ENCODE measurements at places on chromosomes 1 and 21.

DNA sequence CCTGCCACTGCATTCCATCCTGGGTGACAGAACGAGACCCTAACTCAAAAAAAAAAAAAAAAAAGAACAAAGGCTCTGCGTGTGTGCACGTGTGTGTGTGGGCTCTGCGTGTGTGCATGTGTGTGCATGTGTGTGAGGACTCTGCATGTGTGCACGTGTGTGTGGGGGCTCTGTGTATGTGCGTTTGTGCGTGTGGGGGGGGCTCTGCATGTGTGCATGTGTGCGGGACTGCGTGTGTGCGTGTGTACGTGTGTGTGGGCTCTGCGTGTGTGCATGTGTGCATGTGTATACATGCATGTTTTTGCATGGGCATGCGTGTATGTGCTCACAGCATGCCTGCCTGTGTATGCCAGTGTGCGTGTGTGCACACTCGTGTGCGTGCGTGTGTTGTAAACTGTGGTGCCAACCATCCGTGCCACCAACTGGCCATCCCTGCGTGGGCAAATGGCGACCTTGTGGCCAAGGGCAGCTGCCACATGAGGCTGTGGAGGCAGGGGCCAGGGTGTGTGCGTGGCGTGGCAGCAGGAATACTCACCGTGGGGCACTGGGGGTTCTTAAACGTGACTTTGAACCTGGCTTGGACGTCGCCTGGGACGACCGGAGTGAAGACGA is 26.8 kb upstream of the TMEM52 start:
- no peak for DNase-seq

DNA sequence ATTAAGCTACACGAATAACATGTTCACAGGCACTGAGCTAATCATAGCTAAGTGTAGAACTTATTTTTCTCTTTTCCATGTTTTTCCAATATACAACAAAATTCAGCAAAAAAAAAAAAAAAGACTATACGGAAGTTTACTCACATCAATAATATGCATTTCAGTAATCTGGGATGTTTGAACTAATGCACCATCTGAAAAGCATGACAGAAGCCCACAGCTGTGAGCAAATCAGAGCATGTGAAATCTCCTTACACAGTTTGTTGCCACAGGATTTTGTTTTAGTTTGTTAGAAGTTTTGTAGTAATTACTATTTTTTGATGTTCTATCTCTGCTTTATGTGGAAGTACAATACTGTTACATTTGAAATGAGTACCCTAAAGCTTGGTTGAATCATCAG is 1051.7 kb downstream of the TTLL7 start:
- DNase-seq, result no peak

GRCh38 chr1:82453511-82454185 is 652.9 kb downstream of the ADGRL2 start:
- no peak for DNase-seq

- DNase-seq, result no peak
These were observed 59.6 kb downstream of the SMYD3 start for GRCh38 chr1:246447501-246447900.

DNA sequence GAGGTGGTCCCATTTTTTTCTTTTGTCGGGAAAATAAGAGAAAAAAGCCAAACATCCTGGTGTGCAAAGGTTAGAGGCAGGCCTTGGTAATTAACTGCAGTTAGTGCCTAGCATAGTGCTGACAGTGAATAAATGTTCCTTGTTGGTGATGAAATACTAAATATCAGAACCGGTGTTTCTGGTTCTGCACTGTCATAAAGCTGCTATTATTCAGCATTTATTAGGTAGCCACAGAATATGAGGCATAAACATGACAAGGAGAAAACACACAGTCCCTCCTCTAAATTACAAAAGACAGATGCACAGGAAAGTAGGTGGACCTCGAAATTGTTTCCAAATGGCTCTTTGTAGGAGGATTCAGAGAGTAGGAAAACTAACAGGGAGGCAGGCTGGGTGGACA is 122.0 kb upstream of the ADGRL2 start:
- DNase-seq, result no peak

- DNase-seq, result no peak
These were observed 199.0 kb downstream of the PDE4B start for GRCh38 chr1:65991694-65992093.

DNA sequence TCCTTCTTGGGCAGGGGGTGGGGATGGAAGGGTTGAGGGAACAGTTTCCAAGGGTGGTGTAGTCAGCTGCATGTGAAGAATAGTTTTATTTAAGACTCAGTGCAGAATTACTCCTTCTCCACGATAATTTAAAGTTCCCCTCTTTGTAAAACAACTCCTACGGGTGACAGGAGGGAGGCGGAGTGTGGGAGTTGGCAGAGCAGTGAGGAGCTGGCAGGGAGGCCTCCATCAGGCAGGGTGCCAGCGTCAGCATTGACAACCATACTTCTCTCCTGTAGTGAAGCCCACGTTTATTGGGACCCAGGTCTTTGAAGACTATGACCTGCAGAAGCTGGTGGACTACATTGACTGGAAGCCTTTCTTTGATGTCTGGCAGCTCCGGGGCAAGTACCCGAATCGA is 93.8 kb downstream of the MTR start:
- DNase-seq, result no peak

- DNase-seq, result no peak
These were observed 988 bp downstream of the SLC35A3 start for GRCh38 chr1:99970713-99971255.

- DNase-seq, result no peak
These were observed 87.7 kb upstream of the GADD45A start for GRCh38 chr1:67597336-67597735.

Measured in NCI-H187 treated with DMSO at 0.1 percent for 48 hours (cell line).